ENCODE measurements at places on chromosomes 5 and 9.

DNA sequence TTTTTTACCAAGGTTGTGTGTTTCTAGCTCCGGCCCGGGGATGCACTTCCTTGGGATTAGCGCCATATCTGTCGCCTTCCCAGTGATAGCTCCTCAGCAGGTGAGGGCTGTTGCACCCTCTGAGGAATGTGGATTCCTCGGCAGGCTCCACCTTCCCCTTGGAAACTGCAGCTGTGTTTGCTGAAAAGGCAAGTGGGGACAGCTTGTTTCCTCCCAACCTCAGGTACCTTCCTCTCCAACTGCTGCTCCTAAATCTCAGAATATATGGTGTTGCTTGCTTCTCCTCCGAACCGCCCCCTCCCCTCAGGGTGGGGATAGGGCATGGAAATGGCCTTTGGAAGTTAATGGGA lies 1.3 kb downstream of the SLC1A1 start:
- DNase-seq, result no peak

- DNase-seq, result no peak
Observed at GRCh38 chr5:123448743-123449142, 25.5 kb upstream of the CEP120 start.

- no peak for DNase-seq
Observed at GRCh38 chr5:174872271-174872670, 147.9 kb downstream of the MSX2 start.

- no peak for DNase-seq
Observed at GRCh38 chr5:3351581-3352442, 243.8 kb upstream of the IRX1 start.

- DNase-seq, result peak; percentile 82
Observed at GRCh38 chr9:136539427-136540421, 6.1 kb downstream of the NOTCH1 start.

- no peak for DNase-seq
Observed at GRCh38 chr5:164748861-164749260, 1243.4 kb downstream of the MAT2B start.

DNA sequence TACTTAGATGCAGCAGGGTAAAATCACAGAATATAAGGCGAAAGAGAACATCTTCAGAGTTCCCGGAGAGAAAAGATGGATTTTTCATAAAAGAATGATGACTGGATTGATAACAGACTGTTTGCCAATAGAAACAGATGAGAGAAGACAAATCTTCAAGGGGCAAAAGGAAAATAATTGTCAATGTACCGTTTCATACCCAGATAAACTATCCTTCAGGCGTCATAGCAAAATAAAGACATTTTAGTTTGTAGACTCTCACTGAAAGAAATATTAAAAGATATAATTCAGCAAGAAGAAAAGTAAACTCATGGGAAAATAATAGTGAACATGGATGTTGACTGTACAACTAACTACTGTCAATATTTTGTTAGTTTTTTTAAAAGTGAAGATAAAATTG lies 174.2 kb downstream of the CRB2 start:
- DNase-seq, result no peak

- DNase-seq, result no peak
Observed at GRCh38 chr5:12586406-12586805, 682.2 kb upstream of the CTNND2 start.

DNA sequence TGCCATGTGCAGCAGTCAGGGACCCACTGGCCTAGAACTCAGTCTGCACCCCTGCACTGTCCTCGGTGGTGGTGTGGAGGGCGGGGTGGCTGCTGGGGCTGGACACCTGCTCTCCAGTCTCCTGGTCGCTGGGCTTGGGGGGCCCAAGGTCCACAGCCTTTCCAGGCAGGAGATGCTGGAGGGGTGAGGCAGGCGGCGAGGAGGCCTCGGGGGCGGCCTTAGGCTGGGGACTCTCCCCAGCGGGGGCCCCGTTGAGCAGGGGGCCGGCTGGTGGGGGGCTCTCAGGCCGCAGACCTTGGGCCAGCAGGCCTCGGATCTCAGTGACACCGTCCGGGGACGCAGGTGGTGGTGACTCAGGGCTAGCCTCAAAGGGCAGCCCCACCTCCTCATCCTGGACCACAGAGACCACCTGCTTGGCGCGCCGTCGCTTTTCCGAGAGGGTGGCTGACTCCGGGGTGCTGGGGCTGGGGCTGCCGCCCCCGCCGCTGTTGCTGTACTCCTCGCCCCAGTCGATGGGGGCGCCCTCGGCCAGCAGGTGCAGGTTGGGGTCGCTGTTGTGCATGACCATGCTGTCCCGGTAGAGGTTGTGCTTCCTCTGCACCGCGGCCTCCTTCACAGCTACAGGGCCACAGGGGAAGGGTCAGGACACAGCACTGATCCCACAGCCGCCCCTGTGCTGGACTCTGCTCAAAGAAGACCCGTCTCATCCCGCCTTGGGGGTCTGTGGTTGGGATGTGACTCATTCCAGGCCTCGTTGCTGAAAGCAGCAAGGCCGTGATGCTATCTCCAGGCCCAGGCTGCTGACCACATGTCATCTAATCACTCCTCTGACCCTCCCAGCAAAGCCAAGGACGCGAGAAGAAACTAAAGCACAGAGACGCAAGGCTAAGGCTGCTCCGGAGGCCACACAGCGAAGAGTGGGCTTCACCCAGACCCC lies 55.8 kb downstream of the LRSAM1 start:
- DNase-seq, result no peak

- no peak for DNase-seq
Observed at GRCh38 chr9:5178126-5178805, 7.2 kb downstream of the INSL6 start.

DNA sequence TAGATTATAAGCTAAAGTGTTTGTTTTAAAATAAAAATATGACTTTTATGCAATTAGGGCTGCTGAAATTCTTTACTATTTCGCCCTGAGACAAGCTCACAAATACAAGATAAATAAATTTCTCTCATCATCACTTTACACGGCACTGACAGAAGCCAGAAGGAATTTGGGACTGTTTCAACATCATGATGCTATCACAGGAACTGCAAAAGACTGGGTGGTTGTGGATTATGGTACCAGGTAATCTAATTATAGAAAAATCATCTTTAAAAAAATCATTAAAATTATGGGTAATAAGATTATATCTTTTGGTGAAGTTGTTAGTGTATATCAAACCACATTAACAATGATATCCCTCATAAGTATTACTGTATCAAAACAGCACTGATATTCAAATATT lies 95.0 kb downstream of the MAN2A1 start:
- no peak for DNase-seq

- DNase-seq, result no peak
Observed at GRCh38 chr5:149220750-149221149, 50.9 kb upstream of the AFAP1L1 start.

- DNase-seq, result no peak
Observed at GRCh38 chr5:139376364-139376763, 6.7 kb downstream of the SLC23A1 start.

DNA sequence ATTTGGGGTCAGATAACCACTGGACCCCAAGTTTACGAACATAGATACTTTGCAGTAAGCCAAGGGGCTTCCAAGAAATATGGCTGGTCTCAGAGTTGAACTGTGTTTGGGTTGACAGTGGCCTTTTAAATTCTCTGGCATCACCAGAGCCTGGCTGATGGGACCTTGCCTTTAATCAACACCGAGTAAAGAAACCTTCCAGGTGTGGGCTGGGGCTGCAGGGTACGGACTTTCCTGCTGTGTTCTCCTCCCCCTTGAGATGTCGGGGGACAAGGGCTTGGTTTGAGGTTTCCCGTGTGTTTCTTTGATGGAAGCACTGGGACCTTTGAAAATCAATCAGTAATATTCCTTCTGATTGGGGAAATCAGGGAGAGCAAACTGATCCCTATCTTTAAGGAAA lies 140.1 kb downstream of the MTX3 start:
- no peak for DNase-seq

DNA sequence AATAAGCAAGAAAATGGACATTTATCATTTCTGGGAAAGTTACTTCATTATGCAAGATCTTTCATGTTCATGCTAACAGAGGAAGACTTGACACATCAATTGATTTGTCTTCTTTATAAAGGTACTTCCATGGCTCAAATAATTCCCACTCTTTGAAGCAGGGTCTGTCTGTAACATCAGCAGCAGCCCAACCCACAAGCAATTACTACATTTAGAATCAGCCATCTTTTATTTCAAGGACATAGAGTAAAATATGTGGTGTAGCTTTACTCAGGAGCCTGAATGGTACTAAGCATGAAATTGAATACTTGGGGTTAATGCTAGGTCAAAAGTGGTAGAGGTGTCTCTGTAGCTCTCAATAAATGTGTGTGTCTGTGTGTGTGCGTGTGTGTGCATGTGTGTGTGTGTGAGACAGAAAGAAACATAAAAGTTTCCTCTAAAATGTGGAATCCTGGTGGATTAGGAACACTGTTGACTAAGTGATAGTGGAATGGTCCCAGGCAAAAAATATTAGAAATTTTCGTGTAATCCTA lies 581.1 kb downstream of the CAAP1 start:
- DNase-seq, result no peak
